Stimulated activated CD4-positive, alpha-beta T cell treated with anti-CD3 and anti-CD28 coated beads, Interleukin-1b, Interleukin-23, amount 100 ng/mL, for 24 hours (primary cell): ENCODE measurements at places on chromosomes 2 and 18.

GRCh38 chr2:135547311-135547710 lies 16.0 kb downstream of the R3HDM1 start:
- DNase-seq, result no peak

- DNase-seq, result no peak
Measured at GRCh38 chr2:224072541-224073188, 33.6 kb upstream of the SERPINE2 start.

- no peak for DNase-seq
Measured at GRCh38 chr18:53735526-53735925, 488.9 kb downstream of the MBD2 start.

DNA sequence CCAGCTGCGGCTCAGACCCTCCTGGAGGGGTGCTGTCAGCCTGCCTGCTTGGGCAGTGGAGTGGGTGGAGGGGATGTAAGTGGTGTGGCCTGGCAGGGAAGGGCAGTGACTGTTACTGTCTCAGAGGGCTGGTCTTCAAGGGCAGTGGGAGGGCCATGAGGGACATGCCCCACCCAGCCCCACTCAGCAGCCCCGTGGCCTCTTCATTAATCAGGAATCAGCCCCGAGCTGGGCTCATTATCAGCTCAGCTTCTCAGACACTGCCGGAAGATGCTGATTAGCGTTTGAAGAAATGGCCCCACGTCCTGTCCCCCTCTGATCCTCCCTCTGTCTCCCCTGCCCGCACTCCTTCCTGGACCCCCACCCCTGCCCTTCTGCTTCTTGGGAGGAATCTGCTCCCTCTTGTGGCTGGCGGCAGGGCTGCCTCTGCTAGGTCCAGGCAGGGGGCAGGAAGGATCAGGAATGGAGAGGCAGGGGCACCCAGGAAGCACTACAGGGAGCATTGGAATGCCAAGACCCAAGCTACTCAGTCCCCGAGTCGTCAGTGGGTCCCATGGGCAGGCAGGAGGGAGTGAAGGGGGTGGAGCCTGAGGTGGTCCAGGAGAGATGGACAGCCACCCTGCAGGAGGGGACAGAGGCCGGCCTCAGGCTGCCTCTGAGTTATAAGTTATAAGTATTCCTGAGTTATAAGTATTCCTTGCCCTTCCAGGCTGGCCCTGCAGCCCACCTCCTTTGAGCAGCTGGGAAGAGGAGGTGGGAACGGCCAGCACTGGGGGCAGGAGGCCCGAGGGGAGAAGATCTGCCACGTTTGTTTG lies 7.0 kb downstream of the ASIC4 start:
- DNase-seq, result no peak

DNA sequence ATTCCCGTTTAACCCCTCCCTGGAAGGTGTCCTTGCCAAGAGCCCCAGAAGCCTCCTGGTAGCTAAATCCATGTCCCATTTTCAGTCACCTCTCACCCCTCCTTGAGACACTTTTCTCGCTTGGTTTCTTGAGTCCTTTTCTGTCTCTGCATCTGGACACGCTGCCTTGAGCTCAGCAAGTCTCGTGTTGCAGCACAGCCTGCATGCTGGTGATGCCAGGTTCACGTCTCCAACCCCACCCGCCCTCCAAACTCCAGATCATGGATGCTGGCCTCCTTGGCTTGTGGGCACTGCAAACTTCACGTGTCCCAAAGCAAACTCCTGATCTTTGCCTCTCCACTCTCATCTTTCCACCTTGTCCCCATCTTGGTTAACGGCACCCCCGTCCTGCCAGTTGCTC lies 39.3 kb downstream of the CENPO start:
- DNase-seq, result no peak

DNA sequence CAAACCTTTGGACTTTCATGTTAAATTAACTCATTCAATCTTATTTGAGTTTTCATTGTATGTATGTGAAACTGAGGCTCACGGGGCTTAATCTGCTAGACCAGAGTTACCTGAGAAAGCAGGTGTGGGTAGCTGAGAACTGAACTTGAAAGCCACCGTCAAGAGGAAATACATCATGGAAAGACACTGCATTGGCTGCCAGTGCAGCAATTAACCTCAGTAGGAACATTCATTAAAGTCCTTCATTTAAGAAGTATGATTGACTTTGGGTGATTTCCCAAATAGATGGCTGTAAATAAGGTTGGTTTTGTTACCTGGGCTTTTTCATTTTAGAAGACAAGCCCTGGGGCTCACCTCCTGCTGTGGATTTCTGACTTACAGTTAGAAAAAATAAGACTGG lies 36.5 kb upstream of the MGAT5 start:
- DNase-seq, result no peak
